ENCODE measurements at places on chromosomes 12 and 14.

DNA sequence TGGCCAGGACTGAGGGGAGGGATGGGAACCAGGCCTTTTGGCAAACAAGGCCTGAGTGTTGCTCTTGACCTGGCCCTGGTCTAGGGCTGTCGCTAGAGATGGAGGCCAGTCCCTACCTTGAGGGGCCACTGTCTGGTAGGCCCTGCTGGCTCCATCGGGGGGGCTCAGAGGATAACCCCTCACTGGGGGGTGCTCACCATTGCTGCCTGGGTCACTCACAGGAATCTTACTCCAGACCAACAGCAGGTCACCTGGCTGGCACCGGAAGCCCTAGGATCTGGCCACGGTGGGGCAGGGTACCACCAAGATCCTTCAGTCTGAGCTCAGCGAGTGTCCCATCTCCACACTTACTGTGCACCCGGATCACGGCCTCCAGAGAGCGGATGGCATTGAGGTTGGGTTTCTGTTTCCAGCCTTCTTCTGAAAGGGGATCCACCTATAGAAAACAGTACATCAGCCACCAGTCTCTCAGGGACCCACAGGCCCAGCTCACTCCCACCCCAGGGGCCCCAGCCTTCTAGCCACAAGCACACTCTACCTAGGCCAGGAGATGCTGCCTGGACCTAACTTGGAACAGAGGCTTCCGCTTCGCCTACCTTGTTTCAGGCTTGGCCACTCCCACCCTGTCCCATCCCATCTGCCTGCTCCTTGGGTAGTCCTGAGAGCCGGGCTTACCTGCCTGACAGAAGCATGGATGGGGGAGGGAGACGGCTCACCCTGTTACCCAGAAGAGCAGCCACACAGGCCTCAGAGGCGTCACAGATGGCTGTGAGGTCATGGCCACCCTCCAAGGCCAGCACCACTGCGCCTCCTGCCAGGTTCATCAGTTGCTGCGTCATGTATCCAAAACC lies 12.2 kb downstream of the SLC48A1 start:
- DNase-seq: no peak

GRCh38 chr14:31937730-31938346 lies 139.3 kb upstream of the ARHGAP5 start:
- DNase-seq: peak; percentile 41

DNA sequence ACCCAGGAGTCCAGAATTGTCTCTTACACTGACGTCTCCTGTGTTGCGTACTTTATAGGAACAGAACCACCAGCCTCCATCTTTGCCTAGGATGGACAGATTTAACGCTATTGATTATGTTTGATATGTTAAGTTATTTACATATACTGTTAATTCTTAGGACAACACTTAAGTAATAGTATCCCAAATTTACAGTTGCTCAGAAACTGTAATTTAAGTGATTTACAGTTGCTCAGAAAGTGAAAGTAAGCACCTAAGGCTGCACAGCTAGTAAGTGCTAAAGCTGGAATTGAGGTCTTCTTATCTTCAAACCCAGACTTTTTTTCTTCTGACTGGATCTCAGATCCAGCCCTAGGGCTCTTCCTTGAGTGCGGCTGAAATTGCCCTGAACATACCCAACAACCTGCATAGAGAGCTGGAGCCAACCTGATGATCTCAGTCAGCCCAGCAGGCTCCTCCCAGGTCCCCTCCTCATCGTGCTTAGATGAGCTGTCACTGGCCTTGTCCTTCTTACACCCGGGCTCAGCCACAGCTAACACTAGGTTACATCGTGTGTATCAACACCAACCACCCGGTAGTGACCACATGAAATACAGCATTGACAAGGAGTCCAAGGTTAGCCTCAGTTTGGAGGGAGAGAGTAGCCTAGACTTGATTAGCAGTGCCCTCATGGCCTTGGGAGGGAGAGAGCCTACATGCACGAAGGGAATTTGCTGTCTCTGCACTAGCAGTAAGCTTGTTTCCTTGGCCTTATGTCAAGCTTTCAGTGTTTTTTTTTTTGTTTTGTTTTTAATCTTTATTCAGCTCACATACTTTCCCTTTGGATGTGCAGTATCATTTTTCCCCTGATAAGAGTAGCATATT lies 111.1 kb upstream of the ARHGAP5 start:
- DNase-seq: no peak

DNA sequence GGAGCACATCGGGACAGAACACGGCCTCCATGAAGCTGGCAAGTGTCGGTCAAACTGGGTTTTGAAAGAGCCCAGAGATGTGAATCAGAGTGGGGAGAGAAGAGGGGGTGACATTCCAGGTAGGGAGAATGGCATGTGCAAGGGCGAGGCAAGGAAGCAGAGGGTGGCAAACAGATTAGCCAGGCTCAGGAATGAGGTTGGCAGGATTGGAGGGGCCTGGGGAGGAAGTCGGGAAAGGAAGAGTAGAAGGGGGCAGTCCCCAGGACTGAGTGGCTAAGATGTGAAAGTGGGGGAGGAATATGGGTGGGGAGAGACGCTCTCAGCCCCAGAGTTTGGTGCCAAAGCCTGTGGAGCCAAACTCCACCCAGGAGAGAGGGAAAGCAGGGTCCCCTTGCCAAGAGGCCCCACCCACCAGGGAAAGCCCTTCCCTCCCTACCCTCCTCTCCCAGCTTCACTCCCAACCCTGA lies 5.5 kb upstream of the HDAC7 start:
- no peak for DNase-seq

- DNase-seq: no peak
These were observed 171.7 kb upstream of the RTL1 start for GRCh38 chr14:101075025-101075800.

DNA sequence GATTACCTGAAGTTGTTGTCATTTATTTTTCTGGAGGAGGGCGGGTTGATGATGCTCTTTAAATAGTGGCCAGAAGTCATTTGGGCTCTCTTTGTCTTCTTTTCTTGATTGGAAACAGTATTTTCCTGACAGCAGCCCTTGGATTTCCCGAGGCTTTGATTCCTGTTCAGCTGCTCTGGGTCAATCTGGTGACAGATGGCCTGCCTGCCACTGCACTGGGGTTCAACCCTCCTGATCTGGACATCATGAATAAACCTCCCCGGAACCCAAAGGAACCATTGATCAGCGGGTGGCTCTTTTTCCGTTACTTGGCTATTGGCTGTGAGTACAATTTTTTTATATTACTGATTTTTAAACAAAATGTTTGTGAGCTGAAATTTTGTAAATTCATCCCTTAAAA lies 60.4 kb downstream of the ANAPC7 start:
- DNase-seq: no peak

- no peak for DNase-seq
These were observed 118.2 kb upstream of the TMCC3 start for GRCh38 chr12:94768398-94769046.

DNA sequence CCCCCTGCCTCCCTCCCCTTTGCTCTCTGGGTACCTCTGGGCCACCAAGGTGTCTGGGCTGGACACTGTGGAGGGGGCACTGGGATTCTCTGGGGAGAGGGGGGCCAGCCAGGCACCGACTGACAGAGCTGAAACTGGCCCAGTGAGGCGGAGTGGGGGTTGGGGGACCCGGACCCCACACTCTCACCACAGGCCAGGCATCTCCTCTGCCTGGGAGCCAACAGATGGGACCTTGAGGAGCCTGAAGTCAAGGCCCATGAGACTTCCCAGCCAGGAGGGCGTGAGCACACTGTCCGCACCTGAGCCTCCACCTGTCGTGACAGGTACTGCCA lies 39.8 kb upstream of the PPP1R13B start:
- no peak for DNase-seq

DNA sequence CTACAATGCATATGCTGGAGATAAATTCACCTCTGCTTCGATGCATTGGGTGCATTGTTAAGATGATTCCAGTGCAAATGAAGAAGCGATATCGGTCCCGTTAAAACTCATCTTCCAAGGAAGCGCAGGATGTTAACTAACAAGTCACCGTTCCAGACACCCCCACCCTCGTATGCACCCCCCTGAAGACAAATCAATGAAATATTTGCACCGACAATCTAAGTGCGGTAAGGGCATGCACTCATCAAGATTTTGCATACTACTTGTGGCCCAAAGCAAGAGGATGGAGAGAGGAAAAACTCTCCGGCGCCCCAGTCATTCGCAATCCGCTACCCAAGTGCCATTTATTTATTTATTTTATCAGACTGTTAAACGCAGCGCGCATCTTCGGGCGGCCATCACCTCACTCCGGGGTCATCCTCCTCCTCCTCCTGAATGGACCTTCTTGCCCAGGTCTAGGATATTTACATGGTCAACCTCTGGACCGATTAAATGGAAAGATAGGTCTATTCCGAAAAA lies 1.2 kb downstream of the NOVA1 start:
- no peak for DNase-seq

GRCh38 chr12:44476683-44477082 lies 399.4 kb downstream of the NELL2 start:
- no peak for DNase-seq

DNA sequence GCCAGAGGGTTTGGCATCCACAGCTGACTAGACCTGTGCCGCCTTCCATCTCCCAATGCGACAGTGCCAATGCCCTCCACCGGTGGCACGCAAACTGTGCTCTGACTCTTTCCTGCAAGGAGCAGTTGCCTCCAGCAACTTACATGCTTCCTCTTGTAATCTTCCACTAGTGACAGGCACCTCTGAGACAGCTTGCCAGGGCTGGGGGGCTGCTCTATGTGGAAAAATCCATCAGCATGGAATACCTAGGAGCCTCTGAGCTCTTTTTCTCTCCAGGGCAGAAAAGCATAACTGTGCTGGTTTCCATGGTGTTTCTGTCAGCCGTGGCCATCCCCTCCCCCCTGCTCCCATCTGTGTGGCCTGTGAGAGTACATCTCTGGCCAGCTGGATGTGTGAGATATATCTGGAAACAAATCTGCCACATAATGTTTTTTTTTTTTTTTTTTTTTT lies 110.6 kb downstream of the MYRFL start:
- DNase-seq: no peak

- DNase-seq: no peak
These were observed 15.7 kb downstream of the PTGER2 start for GRCh38 chr14:52329678-52330369.

DNA sequence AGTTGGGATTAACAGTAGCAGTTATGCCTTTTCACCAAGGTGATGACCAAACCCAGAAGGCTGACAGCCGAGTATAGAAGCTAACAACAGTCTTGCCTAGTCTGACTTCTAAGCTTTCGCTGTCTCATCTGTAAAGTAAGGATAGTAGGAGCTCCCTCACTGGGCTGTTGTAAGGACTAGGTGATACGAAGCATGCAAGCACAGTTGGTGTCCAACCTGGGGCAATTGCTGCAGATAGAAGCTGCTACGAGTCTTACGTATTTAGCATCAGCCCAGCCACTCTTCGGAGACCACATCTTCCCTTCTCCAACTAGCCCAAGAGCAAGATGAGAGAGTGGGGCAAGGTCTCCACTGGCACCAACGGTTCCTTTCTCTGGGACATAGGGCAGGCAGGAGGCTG lies 6.0 kb downstream of the HAL start:
- no peak for DNase-seq

DNA sequence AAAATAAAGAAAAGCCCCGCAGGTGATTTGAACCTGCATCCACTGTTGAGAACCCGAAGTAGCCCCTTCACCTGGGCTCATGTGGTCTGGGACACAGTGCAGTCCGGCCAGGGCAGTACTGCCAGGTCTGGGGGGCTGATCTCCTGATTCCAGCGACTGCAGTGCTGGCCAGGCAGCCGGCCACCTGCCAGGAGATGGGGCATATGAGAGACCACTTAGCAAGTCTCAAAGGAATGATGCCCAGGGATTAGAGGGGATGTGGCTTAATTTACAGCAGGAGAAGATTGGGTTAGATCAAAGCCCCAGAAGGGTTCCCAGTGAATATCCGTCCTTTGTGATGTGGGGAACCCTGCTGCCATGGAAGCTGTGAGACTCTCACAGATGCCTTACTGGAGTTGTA lies 113.3 kb downstream of the PRMT8 start:
- DNase-seq: no peak

GRCh38 chr12:82627799-82628198 lies 58.9 kb upstream of the TMTC2 start:
- DNase-seq: no peak

- DNase-seq: no peak
These were observed 335.8 kb upstream of the E2F7 start for GRCh38 chr12:77401064-77401769.

DNA sequence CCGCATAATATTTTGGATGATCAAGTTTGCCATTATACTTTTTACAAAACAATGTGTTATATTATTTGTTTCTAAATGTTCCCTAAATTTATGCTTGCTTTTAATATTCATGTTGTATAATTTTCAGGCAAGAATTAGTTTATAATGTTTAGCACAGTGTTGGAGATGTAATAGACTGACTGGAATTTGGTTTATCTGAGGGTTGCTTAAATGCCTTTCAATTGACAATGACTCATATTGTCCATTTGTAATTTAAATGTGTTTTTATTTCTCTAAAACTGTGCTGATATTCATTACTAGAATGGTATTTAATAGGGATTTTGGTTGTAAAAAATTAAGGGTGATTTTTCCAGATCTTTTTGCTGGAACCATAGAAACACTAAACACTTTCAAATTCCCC lies 788.4 kb downstream of the SLC6A15 start:
- no peak for DNase-seq

- DNase-seq: no peak
These were observed 170.8 kb downstream of the TMX1 start for GRCh38 chr14:51410897-51411296.

DNA sequence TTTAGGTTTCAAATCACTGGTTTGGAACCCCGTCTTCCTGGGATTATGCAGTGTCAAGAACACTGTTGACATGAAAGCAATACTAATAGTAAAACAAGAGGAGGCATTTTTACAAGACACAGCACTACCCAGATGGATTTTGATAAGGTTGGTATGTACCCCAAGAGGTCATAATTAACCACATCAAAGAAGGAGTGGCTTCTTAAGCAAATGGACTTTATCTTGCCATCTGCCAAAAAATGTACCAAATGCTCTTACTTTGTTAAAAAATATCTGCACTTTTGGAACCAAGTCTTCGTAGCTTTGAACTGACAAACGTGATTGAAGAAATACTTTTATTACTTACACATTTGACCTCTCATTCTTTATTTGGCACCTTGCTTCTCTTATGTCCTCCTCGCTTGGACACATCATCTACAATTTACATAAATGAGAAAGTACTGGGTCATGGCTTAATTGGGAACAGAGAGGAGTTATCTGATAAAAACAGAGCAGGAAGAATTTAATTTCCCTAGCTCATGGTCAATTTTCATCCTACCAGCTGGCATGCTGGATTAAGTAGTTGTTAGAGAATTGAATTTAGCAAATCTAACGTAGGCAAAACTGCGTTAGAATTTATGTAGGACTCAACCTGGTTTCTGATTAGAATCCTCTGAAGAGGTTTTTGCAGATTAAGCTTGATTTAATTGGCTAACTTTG lies 54.5 kb upstream of the PRICKLE1 start:
- DNase-seq: no peak
